NCI-H2081 treated with DMSO at 0.1 percent for 48 hours (cell line): ENCODE measurements at places on chromosomes 7 and 10.
A peak's percentile ranks its signal among the peaks of the same experiment; 100 is the strongest.

DNA sequence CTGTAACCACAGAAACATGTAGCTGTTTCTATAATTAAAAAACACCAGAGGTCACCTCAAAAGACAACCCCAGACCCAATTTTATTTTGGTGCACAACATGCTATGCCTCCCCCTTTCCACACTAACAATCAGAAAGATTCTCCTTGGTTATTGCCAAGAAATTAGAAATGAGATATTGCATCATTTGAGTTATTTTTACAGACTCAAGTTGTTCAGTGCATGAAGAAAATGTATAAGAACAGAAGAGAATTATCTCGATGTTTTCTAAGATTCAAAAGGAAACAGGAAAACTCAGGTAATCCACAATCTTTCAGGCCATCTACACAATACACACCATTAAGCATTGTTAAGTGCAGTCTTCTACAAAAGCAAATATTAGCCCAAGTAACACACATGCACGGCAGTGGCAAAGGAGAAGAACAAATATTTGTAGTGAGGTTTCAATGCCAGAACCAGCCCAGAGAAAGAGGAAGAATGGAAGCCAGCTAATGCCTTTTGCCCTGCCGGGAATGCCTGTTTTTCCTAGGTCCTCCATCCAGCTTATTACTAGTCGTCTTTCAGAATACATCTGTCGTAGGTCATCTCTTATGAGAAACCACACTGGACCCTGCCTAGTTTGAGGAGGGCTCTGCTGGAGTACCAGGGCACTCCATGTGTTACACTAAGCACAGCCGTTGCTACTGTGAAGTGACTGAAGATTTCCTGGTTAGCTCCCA lies 67.6 kb upstream of the C1GALT1 start:
- peak; percentile 90 for DNase-seq

DNA sequence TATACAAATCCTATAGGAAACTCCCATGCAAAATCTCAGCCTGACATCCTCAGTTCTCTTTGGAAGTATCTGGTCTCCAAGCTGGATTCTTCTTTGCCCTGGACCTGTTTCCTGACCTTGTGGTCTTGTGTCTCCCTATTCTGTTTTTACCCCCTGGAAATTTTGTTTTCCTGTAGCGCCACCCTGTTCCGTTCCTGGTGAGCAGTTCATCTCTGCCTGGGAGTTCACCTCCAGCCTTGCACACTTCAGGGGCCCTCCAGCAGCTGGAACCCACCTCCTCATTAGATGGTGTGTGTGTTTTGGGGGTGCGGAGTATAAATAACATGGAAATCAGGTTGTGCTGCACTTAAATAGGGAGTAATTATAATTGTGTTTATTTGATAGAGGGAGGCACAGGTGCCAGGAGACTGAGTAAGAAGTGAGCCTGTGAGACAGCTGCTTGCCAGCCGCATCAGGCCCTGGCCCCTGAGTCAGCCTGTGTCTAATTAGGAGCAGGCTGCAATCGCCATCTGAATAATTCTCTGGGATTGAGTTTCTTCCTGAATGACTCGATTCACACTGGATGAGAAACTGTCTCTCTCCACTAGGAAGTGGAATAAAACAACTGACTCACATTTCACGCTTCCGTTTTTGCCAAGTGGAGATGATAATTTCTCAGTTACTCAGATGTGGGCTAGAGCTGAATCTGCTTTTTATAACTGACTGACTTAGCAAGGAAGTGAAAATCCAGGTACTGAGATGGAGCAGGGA lies 69.4 kb upstream of the HECTD2 start:
- DNase-seq: peak; percentile 7

GRCh38 chr7:72042855-72043254 lies 369.3 kb downstream of the CALN1 start:
- DNase-seq: no peak

DNA sequence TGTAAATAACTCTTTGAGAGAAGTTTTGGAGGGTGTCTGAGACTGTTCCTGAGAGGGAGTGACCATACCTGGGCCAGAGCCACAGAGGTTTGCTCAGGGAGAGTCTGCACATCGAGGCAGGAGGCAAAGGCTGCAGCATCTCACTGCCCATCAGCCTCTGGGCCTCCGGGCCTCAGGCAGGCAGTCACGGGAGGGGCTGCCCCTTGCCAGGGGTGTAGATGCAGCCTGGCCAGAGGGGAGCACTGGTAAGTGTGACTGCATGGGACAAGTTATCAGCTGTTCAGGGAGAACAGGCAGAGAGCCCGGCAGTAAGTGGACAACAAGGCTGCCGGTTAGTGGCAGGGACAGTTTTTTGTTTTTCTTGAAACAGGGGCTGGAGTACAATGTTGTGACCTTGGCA lies 55.9 kb downstream of the ZNF467 start:
- no peak for DNase-seq

DNA sequence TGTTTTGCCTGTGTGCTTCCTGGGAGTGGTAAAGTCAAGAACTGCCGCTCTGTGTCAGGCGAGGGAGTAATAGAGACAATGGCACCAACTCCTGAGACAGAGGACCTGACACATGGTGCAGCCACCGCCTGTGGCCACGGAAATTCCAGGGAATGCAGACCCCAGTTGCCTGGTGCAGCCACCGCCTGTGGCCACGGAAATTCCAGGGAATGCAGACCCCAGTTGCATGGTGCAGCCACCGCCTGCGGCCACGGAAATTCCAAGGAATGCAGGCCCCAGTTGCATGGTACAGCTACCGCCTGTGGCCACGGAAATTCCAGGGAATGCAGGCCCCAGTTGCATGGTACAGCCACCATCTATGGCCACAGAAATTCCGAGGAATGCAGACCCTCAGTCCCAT lies 8.7 kb downstream of the DIP2C start:
- DNase-seq: no peak

DNA sequence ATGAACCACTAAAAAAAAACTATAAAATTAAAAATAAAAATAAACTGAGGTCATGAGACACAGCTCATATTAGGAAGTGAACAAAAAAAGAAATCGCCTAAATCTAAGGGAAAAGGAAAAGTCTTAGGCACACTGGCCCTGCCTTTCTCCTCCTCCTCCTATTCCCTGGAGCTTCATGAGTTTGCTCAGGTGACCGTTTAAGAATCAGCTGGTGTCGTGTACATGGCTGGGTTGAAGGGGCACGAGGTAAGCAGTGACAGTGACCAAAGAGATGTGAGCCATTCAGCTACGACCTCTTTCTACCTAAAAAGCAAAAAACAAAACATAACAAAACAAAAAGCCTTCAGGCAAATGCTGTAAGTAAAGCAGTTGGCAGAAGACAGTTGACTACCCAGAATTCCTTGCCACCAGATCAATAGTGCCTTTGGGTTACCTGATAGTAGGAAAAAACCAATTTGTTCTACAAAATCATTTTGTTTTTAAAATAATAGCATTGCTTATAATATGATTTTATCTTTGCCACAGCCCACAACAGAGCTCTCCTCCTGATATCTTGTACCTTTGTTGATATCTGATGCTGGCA lies 135.4 kb downstream of the DOCK4 start:
- DNase-seq: no peak

- no peak for DNase-seq
Observed at GRCh38 chr10:132255489-132256344, 52.0 kb downstream of the STK32C start.

GRCh38 chr7:139393621-139394211 lies 34.0 kb downstream of the LUC7L2 start:
- no peak for DNase-seq

GRCh38 chr10:14236341-14236740 lies 94.4 kb downstream of the FRMD4A start:
- DNase-seq: no peak

GRCh38 chr10:62861507-62861906 lies 45.3 kb upstream of the EGR2 start:
- no peak for DNase-seq

DNA sequence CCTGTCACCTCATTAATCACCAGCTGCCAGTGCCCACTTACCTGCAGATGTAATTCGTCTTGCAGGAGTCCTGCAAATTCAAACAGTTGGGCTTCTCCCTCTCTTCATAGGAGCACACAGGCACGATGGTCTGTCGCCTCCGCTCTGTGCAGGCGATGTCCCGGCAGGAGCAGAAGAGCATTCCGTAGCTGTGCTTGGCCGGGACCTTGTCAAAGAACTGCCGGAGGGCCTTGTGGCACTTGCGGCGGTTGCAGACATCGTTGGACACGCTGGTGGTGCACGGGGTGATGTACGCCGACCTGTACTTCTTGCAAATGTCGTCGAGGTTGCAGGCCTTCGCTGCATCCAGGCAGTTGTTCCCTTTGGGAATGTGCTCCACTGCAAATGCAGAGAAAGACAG lies 147.8 kb downstream of the GFRA1 start:
- DNase-seq: no peak

DNA sequence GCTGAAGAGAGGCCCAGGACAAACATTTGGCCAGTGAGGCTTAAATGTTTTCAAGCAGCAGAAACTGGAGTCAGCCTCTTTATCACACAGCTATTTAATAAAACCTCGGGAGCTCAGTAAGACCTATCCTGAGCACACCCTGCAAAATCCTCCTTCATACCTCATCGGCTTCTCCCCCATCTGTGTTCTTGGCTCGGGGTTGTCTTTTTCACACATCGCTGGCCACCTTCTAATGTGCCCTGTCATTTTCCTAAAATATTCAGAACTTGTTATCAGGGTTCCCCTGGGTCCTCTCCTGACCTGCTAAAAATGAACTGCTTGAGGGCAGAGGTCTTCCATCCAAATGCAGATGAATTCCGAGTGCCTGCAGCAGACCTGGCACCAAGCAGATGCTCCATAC lies 310.3 kb upstream of the AKR1E2 start:
- no peak for DNase-seq

- DNase-seq: no peak
Observed at GRCh38 chr10:78772986-78773530, 295.7 kb upstream of the ZMIZ1 start.

DNA sequence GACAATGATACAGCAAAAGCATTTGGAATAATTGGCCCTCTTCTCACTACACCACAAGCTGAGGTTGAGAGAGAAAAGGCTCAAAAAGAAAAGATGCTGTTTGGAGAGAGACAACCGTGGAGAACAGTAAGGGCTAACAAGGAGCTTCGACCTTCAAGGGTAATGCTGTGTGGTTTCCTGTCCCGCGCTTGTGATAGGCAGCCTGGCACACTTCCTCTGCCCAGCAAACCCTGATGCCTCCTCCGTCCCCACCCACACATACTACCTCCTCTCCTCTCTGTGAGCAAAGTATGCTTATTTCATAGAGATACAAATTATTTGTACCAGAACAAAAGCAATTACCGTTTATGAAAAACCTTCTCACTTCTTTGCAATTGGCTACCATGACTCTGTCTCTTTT lies 755.4 kb downstream of the KCNMA1 start:
- DNase-seq: no peak

DNA sequence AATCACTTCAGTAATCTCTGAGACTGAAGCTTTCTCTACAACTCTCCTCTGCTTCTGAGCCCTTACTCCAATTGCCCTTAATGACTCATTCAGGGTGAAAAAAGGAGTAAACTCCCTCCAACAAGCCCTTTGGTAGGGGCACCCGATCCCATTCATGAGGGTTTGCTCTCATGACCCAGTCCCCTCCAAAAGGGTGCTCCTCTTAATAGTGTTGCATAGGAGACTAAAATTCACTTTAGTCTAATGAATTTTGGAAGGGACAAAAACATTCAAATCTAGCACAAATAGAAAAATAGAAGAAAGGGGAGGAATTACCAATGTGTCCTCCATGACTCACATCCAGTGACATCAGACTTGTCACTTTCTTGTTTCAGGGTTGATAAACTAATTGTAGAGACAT lies 66.2 kb upstream of the CCNY start:
- no peak for DNase-seq

DNA sequence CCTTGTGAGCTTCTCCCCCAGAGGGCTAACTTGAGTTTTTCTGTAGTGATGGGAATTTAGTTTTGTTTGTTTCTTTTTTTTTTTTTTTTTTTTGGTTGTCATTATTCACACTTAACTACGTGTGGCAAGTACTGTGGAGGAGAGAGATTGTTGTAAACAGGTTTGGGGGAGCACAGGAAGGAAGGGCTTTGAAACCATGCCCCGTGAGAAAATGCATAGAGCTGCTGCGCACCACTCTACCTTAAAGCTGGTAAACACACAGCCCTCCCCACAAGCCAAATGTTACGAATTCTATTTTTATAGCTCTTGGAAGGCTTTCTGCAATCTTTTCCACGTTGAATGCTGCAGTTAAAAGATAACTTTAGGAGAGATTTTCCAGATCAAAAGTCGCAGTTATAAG lies 76.2 kb downstream of the ZNF22 start:
- DNase-seq: no peak

DNA sequence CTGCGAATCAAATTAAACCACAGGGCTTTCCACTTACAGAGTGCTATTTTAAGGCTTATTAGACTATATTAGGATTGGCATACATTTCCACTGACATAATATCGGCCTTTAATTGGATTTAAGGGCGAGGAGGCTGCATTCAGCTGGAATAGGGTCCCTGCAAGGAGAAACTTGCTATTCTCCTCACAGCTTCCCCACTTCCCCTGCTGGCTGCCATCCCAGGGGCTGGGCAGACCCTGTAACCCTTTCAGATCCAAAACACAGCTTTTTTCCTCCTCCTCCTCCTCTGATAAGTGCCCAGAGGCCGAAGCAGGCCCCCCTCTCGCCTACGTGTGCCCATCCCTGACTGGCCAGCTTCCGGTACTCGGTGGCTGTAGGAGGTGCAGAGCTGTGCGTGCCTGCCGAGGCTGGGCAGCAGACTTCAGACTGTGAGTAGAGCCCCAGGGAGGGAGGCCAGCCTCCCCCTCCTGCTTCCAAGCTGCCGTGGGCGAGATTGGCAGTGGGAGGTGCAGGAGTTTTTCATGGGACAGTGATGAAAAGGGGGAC lies 224.2 kb downstream of the PLXNA4 start:
- no peak for DNase-seq

DNA sequence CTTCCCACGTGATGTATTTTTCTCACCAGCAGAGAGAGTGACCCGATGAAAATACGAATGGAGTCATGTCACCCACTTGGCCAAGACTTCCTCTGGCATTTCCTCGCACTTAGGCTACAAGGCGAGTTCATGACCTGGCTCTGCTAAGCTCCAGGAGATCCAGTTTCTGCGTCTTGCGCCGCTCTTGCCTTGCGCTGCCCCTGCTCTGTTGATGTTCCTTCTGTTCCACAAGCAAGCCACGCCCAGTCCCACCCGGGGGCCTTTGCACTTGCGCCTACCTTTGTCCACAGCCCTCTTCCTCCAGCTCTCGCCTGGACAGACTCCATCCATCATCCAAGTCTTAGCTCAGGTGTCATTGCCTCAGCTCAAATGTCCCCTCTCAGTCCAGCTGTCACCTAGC lies 116.3 kb upstream of the SHH start:
- no peak for DNase-seq

DNA sequence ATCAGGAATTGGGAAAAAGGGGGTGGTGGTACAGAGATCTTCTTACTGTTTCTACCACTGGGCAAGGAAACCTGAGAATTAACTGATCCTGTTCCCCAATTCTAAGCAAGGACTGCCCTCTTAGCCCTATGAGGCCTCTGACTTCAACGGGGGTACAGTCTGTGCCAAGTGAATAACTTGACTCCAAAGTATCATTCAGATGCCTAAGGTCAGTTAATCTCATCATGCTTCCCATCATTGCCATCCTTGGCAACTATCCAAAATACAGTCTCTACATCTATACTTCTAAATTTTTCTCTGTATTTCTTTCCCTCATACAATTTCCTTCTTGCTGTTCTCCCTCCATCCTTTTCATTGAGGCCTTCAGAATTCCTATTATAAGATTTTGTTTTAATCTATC lies 10.5 kb downstream of the PPP3CB start:
- DNase-seq: no peak
